ENCODE measurements at places on chromosomes 13 and 19.

GRCh38 chr19:45798995-45799517 is 6.4 kb upstream of the DMWD start:
- DNase-seq, result peak; percentile 72

DNA sequence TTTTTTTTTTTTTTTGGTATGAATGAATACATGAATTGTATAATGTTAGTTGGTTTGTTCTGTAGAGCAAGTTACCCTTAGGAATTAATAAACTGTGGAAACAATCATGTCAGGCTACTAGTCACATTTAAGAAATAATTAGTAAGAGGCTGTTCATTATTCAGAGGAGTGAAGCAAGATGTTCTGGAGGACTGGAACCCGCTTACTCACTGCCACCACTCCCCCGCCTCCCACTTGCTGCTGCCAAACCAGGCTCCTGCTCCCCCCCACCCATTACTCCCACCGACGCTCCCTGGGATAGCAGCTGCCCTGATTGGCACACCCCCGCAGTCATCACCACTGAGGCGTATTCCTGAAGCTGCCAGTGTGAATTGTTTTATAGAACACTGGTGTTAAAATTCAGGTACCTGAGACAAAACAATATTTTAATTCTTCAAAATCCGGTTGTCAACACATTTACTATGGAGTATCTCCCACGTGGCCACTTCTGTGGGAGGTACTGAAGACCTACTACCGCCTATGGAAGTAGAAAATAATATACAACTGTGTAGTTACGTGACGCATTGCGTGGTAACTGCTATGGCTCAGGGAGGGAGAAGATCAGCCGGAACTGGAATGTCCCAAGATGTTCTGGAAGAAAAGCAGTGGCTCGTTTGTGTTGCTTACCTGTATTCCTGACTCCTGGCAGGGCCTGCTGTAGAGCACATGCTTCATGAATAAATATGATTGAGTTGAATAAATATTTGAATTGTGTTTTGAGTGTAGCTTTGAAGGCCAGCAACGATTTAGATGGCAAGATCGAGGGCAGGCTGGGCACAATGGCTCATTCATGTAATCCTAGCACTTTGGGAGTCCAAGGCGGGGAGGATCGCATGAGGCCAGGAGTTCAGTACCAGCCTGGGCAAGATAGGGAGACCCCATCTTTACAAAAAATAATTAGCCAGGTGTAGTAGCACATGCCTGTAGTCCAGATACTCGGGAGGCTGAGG is 1.7 kb downstream of the DPY19L3 start:
- DNase-seq, result no peak

- DNase-seq, result peak; percentile 29
These were observed 467 bp downstream of the LAMP1 start for GRCh38 chr13:113297370-113298042.

- peak; percentile 73 for DNase-seq
These were observed at the start of gene NAT14 for GRCh38 chr19:55484593-55485438. TSS of gene NAT14 (plus strand) at chr19:55485188. CDS start at chr19:55485709, 521 bp downstream.

DNA sequence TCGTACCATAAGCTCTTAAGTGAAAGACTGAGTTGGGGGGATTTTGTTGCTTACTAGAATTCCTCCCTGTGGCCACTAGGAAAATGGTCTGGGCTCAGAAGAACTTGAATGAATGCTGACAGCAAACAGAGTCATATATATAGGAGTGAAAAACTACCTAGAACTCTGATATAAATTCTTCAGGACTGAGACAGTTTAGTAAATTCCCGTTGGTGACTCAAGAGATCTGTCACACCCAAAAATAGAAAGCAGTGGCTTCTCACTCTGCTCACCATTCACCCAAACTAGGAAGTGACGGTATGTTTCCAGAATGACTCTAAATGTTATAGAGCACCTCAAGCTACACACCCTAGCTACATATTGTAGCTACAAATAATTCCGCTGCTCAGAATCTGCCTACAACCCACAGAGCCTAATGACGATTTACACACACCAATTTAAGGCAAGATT is 116.2 kb downstream of the TBC1D4 start:
- DNase-seq, result no peak

- DNase-seq, result no peak
These were observed 11.6 kb downstream of the DIAPH3 start for GRCh38 chr13:60152114-60152513.

DNA sequence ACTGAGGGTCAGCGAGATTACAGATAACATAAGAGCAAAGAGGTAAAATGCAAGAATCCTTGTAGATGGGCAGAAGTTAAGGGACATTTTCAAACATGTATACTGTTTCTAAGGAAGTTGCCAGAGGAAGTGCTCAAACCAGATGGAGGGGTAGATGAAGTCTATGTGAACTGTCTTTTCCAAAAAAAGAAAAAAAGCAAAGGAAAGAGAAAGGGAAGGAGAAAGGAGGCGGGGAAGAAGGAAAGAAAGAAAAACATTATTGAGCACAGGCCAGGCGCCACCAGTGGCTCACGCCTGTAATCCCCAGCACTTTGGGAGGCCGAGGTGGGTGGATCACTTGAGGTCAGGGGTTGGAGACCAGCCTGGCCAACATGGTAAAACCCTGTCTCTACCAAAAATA is 5.3 kb downstream of the DMAC2 start:
- no peak for DNase-seq

DNA sequence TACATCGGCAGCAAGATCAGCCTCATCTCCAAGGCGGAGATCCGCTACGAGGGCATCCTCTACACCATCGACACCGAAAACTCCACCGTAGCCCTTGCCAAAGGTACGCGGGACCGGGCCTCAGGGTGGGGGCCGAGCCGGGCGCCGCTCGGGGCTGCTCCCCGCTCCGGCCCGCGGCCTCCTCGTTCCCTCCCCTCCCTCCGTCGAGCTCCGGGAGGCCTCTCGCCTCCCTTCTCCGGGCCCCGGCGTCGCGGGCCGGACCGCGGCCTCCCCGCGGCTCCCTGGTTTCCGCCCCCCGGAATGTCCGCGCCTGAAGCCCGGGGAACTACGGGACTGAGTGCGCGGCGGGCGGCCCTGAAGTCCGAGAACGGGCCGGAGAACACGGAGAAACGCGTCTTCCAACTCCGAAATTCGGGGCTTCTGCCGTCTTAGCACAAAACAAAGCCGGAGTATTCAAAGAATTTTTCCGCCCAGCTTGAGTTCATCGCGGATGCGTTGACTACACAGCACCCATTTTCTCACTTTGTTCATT is 423 bp downstream of the LSM14A start:
- DNase-seq, result peak; percentile 38

- no peak for DNase-seq
These were observed 33.4 kb upstream of the KLF5 start for GRCh38 chr13:73025217-73026012.

DNA sequence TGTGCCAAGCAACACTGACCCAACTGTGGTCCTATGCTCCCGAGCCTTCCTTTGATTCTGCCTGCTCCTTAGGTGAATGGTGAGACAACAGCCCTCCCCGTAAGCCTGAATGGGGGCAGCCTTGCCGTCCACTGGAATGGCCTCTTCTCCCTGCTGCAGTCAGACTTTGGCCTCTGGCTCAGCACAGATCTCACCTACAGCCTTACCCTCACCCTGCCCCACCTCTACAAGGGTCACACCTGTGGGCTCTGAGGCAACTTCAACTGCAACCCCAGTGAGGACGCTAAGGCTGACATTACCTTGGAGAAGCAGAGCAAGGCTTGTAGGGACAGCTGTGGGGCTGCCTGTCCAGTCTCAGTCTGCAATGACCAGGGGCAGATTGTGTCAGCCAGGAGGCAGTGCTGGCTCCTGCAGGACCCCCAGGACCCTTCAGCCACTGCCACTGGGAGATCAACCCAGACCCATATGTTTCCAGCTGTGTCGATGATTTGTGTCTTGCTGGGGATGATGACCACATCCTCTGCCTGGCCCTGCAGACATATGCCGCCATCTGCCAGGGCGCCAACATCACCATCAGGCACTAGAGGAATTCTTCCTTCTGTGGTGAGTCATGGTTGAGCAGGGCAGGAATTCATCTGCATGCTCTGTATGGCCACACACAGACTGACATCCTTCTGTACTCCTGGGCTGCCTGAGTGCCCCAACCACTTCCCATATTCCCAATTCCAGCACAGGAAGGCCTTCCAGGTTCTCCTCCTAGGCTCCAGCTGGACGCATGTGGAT is 27.3 kb upstream of the FXYD3 start:
- no peak for DNase-seq

Data from activated CD4-positive, alpha-beta T cell treated with anti-CD3 and anti-CD28 coated beads, Interleukin-2, amount 50 U/mL, for 48 hours (primary cell).